Astrocyte of the spinal cord (primary cell): ENCODE measurements at places on chromosomes 7 and 10.

GRCh38 chr7:82375129-82375528 lies 68.4 kb downstream of the CACNA2D1 start:
- DNase-seq: no peak

DNA sequence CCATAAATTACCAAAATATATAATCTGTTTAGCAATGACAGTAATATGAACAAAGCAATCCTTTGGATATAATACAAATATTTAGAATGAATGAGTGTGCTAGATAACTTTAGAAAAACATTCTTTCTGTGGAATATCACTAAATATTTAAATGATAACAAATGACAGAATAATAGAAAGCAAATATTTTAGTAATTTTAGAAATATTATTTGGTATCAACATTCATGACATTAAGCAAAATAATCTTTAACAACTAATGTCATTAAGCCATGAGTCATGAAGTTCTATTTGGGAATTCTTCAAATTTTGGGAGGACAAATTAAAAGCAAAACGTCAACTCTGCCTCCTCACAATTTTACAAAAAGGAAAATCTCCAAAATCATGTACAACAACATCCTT lies 844.8 kb upstream of the LRRN3 start:
- no peak for DNase-seq

GRCh38 chr7:149330914-149331567 lies 69.0 kb downstream of the ZNF783 start:
- no peak for DNase-seq

- peak; percentile 74 for DNase-seq
Observed at GRCh38 chr10:124092860-124093773, at the start of gene CHST15. Gene CHST15, minus strand, starts transcription at chr10:124093598. Its CDS starts 47,386 bp downstream, at chr10:124046212.

- no peak for DNase-seq
Observed at GRCh38 chr10:33791272-33791660, 456.8 kb upstream of the NRP1 start.

DNA sequence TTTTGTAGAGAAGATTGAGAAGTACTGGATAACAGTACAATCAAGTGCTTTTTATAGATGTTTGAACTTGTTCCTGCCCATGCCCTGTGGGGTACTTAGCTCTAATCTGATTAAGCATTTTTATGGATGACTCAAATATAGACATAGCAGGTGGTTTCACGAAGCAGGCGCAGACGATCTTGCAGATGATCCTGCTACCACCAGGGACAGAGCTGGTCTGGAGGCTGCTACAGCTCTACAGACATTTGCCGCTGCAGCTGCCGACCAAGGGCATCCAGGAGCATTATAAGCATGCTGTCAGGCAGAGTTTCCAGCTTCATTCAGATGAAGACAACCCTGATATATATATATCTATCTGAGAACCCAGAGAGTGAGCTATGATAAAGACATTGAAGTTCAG lies 650.4 kb downstream of the NXPH1 start:
- no peak for DNase-seq

DNA sequence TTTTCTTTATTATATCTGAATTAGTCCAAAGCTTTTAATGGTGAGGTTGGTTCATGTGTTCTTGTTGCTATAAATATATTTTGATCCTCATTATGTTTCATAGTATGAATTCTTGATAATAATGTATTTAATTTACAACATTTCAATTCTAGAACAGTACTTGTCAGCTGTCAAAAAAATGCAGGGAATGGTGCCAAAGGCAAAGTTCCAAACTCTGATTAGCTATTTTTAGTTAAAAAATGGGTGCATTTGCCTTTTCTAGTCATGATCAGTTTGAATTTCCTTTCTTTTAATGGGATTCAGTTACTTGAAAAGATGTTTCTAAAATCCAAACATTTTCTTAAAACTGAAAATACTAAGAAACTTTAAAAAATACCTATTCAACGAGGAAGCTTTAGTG lies 49.6 kb downstream of the ANKIB1 start:
- DNase-seq: no peak

DNA sequence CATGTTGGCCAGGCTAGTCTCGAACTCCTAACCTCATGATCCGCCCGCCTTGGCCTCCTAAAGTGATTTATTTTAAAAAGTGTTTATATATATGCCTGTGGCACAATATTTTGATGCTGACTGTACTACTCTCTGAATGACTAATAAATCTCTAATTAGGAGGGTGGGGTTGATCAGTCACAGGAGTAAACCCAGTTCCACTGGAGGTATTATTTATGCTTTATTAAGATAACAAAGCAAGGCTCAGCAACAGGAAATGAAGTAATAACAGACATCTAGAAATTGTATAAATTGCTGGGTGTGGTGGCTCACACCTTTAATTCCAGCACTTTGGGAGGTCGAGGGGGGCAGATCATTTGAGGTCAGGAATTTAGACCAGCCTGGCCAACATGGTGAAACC lies 26.0 kb upstream of the MCU start:
- DNase-seq: no peak

DNA sequence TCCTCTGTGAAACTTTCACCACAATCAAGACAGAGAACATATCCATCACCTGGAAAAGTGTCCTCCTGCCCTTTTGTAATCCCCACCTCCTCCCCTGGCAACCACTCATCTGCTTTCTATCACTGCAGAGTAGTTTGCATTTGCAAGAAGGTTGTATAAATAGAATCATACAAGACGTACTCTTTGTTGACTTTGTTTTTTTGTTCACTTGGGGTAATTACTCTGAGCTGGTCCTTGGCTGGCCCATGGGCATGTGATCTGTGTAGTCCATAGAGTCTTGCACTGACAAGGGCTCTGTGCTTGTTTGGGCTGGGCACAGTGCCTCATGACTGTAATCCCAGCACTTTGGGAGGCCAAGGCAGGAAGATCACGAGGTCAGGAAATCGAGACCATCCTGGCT lies 7.8 kb upstream of the HACD1 start:
- no peak for DNase-seq
